ENCODE measurements at places on chromosomes 3 and 15.

- DNase-seq, result no peak
These were observed 134.2 kb downstream of the TJP1 start for GRCh38 chr15:29687939-29688505.

DNA sequence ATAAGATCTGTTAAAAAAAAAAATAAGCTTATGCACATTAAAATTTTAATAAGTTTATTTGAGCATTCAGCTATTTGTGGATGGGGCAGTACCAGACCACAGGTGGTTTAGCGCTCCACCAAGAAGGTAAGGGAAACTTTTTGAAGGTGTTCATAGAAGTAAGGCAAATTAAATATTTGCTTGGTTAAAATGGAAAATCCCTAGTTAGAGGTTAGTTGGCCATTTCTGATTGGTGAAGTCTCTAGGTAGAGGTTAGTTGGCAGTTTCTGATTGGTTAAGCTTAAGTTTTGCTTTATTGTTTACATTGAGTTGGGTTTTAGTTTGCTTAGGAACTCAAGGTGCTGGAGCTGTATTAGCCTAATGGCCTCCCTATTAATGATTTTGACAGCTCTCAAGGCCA, 30.7 kb downstream of the SCN11A start:
- no peak for DNase-seq

GRCh38 chr3:128573707-128574162, 76.9 kb downstream of the RPN1 start:
- DNase-seq, result no peak

- DNase-seq, result no peak
These were observed 7.6 kb downstream of the NR1D2 start for GRCh38 chr3:23952646-23953045.

GRCh38 chr3:139120086-139121056, 75.7 kb upstream of the PRR23C start:
- peak; percentile 39 for DNase-seq

GRCh38 chr15:75042730-75043508, 19.5 kb downstream of the PPCDC start:
- peak; percentile 60 for DNase-seq

- no peak for DNase-seq
These were observed 81.9 kb upstream of the CACNA2D3 start for GRCh38 chr3:54040476-54040875.

- no peak for DNase-seq
These were observed 56.7 kb upstream of the NUDT16 start for GRCh38 chr3:131324923-131325322.

- no peak for DNase-seq
These were observed 412.9 kb downstream of the VGLL3 start for GRCh38 chr3:86578071-86578470.

- no peak for DNase-seq
These were observed 142.4 kb upstream of the KCNMB2 start for GRCh38 chr3:178393824-178394223.

DNA sequence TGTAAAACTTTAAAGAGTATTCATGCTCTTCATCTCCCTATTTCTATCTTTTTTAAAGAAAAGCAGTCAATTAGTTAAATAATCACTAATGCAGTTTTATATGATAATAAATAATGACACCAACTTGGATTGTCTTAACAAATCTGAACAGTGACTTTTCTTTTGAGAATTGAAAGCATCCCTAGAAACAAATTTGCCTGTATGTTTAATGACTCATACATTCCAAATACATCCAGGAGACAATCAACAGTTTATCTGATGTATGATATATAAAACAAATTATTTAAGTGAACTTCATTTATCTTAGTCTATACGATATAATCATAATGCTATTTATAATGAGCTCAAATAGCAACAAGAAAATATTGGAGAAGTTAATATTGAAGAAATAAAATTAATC, 78.0 kb downstream of the ALCAM start:
- DNase-seq, result no peak

DNA sequence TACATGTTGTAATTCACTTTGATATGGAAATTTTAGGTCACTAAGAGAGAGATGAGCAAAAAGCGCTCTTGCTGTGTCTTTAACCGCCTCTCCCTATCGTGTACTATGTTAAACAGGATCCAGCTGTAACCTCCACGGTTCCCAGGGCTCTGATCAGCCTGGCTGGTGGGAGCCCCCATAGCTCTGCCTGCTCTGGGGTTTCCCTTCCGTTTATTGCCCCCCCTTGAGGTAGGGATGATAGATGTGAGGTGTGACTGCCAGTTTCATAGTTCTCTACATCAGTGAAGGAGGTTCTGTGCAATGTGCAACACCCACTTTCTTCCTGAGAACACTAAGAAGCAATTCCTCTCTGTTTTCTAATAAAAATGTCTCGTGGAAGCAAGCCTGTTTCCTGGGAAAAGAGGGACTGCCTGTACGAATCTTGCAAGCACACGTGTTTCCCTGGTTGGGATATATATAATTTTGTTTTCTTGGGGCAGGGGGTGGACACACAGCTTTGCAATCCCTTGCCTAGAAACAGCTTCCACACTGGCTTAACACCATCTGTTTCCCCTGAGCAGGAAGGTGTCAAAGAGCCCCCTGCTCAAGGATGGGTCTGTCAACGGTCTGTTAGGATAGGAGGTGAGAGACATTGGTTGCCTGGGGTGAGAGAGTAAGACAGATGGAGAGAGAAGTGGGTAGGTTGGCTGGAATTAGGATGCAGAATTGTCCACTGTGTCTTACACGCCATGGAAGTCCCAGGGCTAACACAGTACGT, 23.8 kb downstream of the CORO2B start:
- DNase-seq, result no peak

DNA sequence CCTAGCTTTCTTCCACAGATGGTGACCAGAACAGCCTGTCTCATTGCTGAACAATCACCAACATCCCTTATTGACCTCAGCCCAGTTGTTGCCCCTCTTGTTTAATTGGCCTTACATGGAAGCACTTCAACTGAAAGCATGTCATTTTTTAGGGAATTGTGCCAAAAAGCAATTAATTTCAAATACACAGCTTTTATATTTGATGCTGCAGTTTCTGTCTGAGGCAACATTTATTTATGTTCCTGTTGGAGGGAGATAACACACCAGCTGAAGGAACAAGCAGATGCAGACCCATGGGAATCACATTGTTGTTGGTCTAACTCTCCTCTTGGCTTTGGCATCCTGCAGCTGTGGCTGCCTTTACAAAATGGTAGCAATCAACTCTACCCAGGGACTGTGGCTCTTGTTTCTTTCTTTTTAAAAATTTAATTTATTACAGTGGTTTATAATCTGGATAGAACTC, 498.1 kb upstream of the RGMA start:
- DNase-seq, result no peak

- DNase-seq, result no peak
These were observed 12.3 kb upstream of the C3orf22 start for GRCh38 chr3:126571078-126571477.

GRCh38 chr3:33047842-33048834, 48.8 kb downstream of the GLB1 start:
- DNase-seq, result no peak

DNA sequence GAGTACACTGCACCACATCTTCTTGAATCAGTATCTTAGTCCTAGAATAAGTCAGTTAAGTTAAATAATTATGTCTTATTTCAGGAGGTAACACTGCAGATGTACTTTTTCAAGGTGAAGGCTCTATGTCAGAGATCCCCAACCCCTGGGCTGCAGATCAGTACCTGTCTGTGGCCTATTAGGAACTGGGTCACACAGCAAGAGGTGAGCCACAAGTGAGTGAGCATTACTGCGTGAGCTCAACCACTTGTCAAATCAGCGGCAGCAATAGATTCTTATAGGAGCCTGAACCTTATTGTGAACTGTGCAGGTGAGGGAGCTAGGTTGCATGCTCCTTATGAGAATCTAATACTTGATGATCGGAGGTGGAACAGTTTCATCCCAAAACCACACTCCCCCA, 851.9 kb upstream of the ALCAM start:
- DNase-seq, result no peak

DNA sequence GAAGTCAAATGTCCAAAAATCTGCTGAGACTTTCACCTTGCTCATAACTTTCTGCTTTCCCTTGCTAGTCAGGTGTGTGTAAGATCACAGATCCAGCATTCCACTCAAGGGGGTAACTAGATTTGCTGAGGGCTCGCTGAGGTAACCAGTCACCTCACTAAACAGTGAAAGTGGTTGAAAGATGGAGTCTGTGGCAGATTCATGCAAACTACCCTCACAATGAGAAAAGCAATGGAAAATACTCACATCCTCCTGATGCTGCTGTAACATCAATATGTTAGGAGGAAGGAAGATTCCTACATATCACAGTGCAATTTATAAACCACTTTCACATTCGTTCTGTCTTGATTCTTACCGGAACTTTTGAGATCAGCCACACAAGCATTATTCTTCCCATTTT, 174.3 kb upstream of the BCL6 start:
- DNase-seq, result no peak

- DNase-seq, result peak; percentile 83
These were observed 488 bp downstream of the THSD4 start for GRCh38 chr15:71115567-71116351.

- DNase-seq, result no peak
These were observed 7.4 kb upstream of the HGD start for GRCh38 chr3:120689395-120689794.

GRCh38 chr3:162302983-162303624, 806.5 kb downstream of the OTOL1 start:
- DNase-seq, result no peak

DNA sequence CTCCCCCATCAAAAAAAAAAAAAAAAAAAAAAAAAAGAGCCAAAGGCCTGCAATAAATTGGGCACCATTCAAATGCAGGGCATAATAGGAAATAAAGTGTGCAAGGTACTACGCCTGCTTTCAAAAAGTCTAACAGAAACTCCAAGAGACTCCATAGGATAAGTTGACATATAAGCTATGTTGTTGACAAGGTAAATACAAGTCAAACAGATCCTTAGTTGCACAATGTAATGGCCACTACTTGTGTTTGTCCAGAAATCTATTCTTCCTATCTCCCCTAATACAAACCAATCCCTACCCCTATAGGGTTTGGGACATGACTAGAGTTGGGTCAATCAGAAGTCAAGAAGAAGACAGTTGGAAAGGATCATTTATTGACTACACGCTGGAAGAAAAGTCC, 16.0 kb downstream of the MAP4 start:
- DNase-seq, result no peak

DNA sequence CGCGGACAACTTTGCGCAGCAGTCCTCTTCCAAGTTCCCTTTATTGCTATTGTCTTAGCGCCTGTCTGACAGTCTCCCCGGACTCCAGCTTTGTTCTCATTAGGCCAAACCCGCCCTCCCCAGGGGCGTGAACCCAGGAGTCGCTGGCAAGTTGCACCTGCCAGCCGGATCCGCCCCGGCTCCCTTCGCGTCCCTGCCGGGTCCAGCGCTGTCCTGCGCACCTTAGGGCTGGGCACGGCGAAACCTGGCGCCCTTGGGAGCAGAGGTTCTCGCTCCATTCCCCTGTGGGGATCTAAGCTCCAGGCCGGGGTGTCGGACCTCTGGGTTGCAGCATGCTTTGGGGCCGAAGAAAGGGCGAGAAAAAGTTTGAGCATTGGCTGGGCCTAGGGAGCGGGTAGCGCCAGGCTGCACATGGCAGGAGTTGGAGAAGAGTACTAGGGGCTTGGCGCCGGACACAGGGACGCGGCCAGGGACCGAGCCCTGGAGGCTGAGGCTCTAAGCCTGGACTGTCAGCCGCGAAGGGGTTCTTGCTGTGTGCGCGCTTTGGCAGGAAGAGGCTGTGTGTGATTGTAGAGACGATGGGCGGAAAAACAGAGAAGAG, 335.1 kb upstream of the THRB start:
- DNase-seq, result peak; percentile 55

DNA sequence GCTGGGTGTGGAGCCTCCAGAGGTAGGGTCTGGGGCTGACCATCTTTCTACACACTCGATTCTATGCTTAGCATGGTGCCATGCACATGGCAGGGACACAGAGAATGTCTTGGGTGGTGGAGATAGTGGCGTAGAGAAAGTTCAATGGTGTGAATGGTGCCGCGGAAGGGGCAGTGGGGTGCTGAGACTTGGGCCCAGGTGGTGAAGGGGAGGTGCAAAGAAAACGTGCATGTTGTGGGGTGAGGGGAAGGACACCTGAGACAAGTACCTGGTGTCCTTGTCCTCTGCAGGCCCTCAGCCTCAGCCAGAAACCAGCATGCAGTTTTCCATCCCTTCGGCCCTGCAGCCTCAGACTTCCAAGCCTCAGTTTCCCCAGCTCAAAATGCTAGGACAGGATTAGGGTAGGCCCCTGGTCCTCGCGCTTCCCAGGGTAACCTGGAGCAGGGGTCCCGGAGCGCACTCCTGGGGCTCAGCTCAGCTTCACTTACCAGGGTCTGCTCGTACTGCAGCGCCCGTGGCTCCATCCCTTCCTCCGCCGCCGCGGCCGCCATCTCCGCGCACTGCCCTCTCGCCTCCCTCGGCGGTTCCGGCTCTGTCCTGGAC, 375 bp downstream of the CLCN2 start:
- DNase-seq, result no peak

DNA sequence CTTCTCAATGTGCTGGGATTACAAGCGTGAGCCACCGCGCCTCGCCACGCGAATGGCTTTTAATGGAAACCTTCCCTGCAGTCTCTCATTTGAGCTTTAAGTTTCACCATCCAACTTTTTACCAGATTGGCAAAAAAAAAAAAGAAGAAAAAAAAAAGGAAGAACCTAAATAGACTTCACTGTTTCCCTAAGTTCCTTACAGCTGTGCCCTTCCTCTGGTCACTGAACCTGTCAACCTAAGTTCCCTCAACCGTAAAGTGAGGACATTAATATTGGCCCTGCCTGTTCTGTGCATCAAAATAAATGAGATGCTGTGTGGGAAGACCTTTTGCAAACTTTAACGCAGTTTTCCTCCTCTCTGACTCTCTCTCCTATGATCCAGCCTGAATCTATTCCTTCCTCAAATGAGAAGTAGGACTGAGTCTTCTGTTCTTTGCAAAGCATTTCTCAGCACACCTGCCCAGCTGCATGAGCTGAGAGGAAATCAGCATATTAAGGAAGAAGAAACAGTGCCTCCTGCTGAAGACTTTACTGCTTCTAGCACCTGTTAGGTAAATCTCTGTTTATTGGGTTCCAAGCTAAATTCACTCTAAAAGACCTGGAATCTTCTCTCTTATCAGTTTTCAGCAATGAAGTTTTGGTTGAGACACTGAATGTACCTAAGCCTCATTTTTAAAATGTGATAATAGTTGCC, 99.6 kb upstream of the ETV5 start:
- DNase-seq, result peak; percentile 32

- peak; percentile 17 for DNase-seq
These were observed 85.0 kb downstream of the FAM81A start for GRCh38 chr15:59522988-59523461.

- no peak for DNase-seq
These were observed 1.0 kb downstream of the SHOX2 start for GRCh38 chr3:158105119-158105709.

DNA sequence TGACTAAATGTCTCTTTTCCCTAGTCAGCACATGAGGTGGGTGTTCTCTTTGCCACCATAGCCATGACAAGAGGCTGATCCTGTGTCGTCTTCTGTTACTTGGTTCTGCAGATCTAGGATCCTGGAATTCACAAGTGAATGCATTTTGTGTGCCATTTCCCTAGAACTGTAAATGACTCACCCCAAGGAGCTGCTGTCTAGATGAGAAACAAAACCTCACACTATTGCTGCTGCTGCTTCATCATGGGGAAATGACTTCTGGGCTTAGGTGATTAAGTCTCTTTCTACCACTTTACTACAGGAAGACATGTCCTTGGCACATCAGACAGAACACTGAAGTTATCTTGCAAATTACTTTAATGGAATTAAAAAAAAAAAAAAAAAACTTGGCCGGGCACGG, 54.9 kb downstream of the SLCO3A1 start:
- DNase-seq, result no peak

- no peak for DNase-seq
These were observed 41.0 kb downstream of the ZNF609 start for GRCh38 chr15:64501396-64501715.

Data from iPS-NIHi11 (cell line).